Adipose tissue (tissue), 3 donors: ENCODE measurements at places on chromosomes 1 and 21. TPM values are rescaled to one million over a fixed set of nuclear protein-coding genes. Genes with fewer than 3 reads are reported as not detected.

FCRLA gene
- polyA plus RNA-seq: 0.21 TPM

SLC27A3 gene
- polyA plus RNA-seq: 22.2 TPM

ACP6 gene
- polyA plus RNA-seq: 7.8 TPM

CYP4A22 gene
- not detected for polyA plus RNA-seq

ASPM gene
- under 0.01 TPM for polyA plus RNA-seq
